NCI-H187 (cell line): ENCODE measurements at places on chromosomes 1 and 21.

DNA sequence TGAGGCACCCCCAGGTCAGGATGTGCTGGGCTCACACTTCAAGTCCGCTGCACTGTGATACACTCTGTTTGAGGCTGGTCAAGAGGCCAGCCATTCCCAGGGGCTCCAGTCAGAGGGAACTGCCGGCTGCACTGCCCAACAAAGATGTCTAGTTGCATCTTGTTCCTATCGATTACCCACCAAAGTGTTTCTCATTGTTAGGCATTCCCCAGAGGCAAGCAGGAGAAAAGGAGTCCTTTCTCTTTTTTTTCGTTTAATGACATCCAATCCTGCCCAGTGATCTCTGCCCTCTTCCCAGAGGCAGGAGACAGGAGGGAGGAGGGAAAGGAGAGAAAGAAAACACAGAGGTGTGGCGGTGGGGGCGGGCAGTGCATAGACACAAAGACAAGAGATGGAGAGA, 150.4 kb downstream of the OMA1 start:
- DNase-seq, result no peak

- no peak for DNase-seq
Observed at GRCh38 chr1:15737324-15738319, 1.6 kb downstream of the SLC25A34 start.

GRCh38 chr1:117101334-117101733, 20.2 kb downstream of the TRIM45 start:
- DNase-seq, result no peak

GRCh38 chr1:212630158-212630900, 21.8 kb downstream of the ATF3 start:
- DNase-seq, result no peak

- no peak for DNase-seq
Observed at GRCh38 chr1:212466437-212466836, 33.7 kb downstream of the NENF start.

DNA sequence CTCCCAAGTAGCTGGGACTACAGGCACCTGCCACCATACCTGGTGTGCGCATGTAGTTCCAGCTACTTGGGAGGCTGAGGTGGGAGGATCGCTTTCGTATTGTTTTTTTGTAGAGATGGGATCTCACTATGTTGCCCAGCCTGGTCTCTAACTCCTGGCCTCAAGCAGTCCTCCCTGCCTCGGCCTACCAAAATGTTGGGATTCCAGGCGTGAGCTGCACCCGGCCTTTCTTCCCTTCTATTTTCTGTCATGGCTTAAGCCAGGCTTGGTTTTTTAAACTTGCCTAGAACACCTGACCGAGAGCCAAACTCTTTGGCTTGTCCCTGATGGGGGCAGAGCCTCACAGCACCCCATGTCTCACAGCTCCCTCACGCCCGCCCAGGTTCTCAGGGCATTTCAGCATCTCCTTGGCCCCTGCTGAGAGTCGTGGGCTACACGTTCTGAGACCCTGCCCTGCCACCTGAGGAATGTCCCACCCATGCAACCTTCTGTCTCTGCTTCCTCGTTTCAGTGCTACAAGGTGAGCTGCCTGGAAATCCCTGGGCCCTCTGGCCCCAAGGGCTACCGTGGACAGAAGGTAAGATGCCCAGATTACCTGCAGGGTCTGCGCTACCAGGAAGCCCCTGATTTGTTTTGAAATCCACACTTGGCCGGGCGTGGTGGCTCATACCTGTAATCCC, 15.7 kb downstream of the COL6A2 start:
- no peak for DNase-seq

GRCh38 chr1:85319931-85320330, 43.5 kb upstream of the BCL10 start:
- no peak for DNase-seq
